NCI-H1092 (cell line): ENCODE measurements at places on chromosomes 13 and 19.
A peak's percentile ranks its signal among the peaks of the same experiment; 100 is the strongest.

- no peak for DNase-seq
These were observed 1.3 kb downstream of the SIRT6 start for GRCh38 chr19:4181053-4181508.

DNA sequence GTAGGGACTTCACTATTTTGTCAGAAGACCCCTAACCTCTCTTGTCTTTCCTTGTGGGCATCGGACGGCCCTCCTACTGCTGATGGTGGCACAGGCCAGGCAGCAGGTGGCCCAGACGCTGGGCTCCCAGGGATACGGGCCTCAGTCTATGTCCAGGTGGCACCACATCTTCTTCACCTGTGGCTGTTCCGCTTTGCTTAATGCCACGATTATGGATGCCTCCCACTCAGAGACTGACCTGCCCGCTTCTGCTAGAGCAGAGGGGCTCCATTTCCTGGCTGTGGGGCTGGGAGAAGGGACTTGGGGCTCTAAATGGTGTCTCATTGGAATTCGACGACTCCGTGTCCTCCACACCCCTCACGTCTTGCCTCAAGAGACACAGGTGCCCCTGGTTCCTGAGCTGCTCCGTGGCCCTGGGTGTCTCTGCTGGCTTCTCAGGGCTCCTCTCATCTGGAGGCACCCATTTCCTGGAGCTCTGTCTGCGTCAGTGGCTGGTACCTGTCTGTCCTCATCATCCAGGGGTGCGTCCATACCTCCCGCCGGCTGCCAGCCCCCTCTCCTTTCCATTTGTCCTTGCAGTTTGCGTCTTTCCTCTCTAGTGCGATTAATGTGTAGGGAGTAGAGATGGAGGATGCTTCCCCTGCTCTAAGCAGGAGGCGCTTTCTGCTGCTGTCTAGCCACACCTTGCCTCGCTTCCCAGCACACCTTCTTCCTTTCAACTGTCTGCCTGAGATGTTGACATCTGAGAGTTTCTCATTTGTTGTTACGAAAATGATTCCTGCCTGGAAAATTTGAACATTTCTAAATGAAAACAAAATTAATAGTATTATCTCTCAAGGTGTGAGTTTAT is 63.4 kb downstream of the TEX29 start:
- DNase-seq: no peak

- DNase-seq: no peak
These were observed 494.6 kb downstream of the DCT start for GRCh38 chr13:93984876-93985275.

DNA sequence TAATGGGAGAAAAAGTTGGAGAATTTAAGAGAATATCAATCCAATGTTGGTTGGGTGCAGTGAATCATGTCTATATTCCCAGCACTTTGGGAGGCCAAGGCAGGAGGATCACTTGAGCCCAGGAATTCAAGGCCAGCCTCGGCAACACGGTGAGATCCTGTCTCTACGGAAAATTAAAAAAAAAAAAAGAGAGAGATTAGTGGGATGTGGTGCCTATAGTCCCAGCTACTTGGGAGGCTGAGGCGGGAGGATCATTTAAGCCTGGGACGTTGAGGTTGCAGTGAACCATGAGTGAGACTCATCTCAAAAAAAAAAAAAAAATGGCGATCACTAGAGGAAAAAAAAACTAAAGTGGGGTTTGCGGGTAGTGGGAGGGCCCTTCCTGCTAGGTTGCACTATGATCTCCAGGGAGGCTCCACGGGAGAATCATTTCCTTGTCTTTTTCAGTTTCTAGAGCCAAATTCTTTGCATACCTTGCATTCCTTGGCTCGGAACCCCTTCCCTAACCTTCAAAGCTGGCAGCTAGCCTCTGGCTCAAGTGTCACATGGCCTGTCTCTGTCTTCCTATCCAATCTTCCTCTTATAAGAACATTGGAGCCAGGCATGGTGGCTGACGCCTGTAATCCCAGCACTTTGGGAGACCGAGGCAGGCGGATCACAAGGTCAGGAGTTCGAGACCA is 5.8 kb upstream of the ERCC2 start:
- no peak for DNase-seq

GRCh38 chr13:30832845-30833332 is 73.2 kb upstream of the MEDAG start:
- peak; percentile 69 for DNase-seq

GRCh38 chr13:27667946-27668345 is 46.3 kb downstream of the POLR1D start:
- no peak for DNase-seq

DNA sequence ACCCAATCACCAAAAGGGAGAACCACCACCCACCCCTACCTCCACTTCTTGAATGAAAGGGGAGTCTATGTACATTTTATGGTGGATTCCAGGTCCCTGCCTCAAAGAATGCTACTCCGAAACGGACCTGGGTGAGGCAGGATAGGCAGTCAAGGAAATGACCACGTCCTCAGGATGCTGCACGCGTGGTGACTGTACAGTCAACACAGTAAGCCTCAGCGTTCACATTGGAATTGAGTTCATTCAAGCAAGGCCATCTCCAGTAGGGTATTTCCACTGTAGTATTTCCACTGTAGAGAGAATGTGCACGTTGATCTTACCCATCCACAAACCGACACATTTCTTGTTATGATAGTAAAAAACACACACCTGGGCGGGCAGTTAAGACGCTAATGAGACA is 16.9 kb downstream of the ZSCAN5C start:
- DNase-seq: no peak

DNA sequence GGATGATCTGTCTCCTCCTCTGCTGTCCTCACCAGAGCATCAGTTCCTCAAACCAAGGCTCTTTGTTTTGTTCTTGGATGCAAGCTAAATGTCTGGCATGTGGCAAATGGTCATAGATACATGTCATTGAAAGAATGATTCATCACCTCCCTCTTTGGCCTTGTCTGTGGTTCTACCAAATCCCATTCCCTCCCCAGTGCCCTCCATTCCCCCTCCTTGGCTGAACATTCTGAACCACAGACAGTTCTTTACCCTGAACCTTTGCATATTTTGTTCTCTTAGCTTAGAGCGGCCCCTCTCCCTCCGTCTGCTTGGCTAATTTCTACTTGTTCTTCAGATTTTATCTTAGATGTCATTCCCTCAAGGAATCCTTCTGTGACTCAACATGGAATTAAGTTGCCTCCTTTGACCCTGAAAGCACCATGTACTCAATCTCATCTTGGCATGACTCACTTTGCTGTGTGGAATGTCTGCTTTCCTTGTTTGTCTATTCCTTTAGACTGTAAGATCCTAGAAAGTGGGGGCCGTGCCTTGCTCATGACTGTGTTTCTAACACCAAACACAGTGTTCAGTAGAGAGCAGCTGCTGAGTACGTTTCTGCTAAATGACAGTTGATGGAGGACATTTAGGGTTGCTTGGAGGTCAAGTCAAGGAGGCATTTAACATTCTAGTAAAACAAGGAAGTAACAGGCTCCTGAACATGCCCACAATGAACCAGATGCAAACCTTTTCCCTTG is 8.1 kb downstream of the ALOX5AP start:
- DNase-seq: no peak

DNA sequence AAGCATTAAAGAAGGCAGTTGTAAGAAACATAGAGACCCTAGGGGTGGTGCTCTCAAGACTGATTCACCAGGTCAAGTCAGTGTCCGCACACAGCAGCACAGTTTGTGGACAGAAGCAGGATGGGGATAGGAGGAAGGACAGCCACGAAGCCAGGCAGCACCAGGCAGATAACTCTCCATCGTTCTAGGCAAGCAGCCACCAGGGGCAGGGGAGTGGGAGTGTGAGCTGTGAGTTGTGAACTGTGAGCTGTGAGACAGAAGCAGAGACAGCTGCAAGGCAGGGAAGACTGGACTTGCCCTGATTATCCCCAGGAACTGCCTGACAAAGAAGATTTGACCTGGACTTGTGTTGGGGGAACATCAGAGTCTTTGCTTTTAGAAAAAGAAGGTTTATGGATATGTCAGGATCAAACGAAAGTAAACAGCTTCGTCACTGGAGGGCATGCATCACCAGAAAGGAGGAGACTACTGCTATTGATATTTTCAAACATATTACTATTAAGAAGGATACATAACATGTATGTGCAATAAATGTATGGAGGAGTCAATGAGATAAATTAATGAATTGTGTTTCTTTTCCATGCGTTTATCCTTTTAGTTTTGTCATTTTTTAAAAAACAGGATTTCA is 286.1 kb downstream of the IRS2 start:
- peak; percentile 28 for DNase-seq

- no peak for DNase-seq
These were observed 15.5 kb downstream of the DPP9 start for GRCh38 chr19:4707956-4708650.
